Activated T-helper 1 cell treated with anti-CD3 and anti-CD28 coated beads, Interleukin-2, amount 50 U/mL, for 16 hours (primary cell): ENCODE measurements at places on chromosomes 7 and 10.

GRCh38 chr7:112550468-112551060, 69.8 kb downstream of the LSMEM1 start:
- DNase-seq: no peak

DNA sequence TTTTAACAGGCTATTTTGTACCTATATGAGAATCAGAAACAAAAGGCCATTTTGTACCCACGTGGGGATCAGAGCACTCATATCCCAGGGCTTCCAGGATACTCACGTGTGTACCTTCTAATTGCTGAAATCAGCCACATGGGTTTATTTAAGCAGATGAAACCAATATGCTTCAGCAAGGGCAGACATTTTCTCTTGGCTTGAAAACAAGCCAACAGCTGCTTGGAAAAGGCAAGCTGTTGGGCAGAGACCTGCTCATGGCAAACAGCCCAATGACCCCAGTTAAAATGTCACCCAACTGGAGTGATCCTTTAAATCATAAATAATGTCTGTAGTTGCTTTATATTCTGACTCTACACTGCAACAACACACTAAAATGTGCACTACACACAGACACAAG, 26.5 kb upstream of the TOMM7 start:
- DNase-seq: no peak

GRCh38 chr7:107958764-107959526, 44.0 kb downstream of the LAMB1 start:
- no peak for DNase-seq

DNA sequence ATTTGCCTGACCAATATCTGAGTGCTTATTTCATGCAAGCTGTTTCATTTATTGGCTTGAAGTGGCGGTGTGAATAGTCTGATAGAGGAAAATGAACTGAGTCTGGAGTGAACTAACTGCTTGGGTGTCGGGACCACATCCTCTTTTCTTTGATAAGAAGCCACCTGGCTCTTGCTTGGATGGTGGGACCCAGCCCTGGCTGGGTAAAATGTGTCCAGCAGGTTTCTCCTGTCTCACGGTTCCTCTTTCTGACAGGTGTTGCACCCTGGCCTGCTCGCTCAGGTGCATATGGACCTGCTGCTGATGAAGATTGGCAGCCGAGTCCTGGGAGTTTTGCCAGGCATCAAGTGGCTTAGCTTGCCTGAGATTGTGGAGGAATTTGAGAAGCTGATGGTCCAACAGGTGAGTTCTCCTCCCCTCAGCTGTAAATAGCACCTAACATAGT, 1.6 kb downstream of the ADCK2 start:
- DNase-seq: no peak

GRCh38 chr7:33108554-33109004, 625 bp downstream of the RP9 start:
- DNase-seq: no peak

DNA sequence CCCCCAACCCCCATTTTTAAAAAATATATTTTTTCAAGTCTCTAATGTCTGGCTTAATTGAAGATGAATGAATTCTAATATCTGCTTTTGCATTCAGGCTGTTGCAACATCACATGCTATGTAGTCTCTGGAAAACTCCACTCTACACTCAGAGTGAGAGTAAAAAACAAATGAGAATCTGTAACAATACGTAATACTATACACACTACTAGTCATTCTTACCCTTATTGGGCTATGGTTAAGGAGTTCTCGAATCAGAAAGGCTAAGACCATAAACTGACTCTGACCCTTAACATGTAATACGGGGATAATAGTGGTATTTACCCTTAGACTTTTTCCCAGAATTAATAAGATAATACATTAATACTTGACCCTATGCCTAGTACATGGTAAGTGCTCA, 42.9 kb upstream of the TMEM168 start:
- DNase-seq: no peak

DNA sequence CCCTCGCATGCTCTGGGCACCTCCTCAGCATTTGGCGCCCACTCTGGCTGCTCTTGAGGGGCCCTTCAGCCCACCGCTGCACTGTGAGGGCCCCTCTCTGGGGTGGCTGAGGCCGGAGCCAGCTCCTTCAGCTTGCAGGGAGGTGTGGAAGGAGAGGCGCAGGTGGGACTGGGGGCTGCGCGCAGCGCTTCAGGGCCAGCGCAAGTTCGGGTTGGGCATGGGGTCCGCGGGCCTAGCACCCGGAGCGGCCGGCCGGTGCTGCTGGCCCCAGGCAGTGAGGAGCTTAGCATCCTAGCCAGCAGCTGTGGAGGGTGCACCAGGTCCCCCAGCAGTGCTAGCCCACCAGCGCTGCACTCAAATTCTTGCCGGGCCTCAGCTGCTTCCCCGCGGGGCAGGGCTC, 305.6 kb upstream of the ANKRD30A start:
- no peak for DNase-seq

DNA sequence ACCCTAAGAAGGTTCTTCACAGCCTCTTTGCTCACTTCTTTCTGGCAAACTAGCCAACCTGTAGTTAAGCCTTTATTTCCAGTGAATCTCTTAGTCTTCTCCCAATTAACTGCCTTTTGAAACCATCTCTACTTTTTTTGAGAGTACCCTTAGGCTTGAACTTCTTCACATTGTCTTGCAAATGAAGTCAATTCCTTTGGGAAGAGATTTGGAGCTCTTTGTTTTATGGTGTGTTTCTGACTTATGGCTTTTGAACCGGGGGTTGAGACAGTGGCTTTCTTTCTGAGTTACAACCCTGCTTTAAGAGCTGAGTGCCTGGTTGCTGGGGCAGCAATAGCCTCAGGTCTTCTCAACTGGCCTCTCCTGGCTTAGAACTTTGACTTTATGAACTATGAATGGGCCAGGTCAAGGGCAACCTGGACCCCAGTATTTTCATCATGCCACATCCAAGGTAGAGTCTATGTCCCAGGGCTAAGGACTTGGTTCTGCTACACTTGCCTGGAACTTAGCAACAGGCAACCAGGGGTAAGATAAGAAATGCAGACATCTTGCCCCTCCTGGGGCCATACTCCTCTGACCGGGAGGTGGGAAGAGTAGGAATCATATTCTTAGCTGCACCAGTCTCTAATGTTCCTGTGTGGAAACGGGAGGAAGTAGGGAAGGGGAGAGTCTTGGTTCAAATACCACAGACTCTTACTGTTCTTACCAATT, 53.0 kb downstream of the SP4 start:
- DNase-seq: no peak

- DNase-seq: no peak
Measured at GRCh38 chr7:16564909-16565426, 38.3 kb downstream of the LRRC72 start.

DNA sequence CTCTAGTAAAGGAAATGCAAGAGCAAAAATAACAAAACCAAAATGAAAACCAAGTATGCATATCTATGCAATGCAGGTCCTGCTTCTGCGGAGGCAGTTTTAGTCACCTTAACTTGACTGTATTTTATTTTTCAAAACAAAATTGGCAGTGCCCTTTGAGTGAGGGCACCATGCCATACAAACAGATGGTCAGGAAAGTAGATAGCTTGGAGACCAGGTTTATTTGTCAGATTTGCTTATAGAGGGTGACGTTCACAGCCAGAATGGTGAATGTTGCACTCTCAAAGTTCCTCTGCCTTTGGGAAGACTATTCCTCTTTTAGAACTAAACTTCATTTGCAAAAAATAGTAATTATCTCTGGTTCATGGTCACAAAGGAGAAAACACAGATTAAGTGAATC, 801.9 kb downstream of the ANKRD7 start:
- DNase-seq: no peak

- DNase-seq: no peak
Measured at GRCh38 chr10:98349508-98349922, 65.5 kb downstream of the PYROXD2 start.

- DNase-seq: no peak
Measured at GRCh38 chr10:61890430-61890829, 11.1 kb upstream of the ARID5B start.

DNA sequence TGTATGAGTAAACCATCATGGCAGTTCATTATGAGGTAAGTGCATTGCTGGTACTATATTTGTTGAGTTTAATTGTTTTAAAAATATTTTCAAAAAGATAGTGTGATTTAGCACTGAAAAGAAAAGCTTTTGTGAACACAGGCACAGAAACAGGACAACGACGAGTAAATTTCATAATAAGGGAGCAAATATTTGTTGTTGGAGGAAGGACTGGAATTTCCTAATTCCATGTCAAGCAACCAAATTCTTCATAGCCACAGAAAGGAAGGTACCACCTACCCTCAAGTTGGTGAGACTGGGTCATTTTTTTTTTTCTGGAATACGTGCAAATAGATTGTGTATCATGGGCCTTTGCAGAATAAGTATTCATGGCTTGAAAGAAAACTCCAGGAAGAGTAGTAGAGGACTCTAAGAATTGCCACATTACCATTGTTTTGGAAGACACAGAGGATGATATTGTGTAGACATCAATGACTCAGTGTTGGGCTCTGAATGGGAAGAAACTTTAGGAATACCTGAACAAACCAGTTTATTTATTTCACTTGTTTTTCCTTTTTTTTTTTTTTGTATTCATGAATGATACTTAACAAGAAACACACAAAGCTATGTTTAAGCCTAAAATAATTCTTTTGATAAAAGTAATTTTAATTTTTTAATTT, 7.8 kb downstream of the UBE2D4 start:
- DNase-seq: no peak

DNA sequence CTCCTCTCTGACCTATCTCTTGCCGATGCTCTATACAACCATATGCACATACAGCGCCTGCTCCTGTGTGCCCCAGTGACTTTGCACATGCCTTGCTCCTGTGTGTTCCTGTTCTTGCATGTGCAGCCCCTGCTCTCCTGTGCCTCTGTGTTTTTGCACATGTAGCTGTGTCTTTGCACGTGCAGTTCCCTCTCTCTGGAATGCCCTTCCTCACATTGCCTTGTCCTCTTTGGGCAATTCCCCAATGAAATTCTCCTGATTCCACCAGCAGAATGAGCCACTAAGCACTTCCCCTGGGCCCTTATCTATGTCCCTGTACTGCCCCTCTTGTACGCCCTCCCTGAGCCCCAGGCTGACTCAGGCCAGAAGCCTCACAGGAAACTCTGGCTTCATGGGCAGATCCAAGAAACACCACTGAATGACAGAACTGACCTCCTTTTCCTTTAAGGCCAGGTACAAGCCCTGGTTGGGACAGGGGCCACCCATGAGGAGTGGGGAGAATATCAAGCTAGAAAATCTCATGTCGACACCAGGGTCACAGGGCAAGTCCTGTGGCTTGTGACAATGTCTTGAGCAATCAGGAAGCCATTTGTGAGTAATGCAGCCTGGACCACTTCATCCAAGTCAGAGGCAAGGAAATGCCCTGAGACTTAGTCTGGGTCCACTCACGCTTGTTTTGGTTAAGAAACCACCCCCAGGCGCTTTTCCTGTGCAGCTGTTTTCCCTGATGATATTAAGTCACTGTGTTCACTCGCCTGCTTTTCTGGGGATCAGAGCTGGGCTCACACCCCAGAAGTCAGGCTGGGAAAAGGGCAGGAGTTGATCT, 1.9 kb upstream of the ARHGAP22 start:
- no peak for DNase-seq

- no peak for DNase-seq
Measured at GRCh38 chr7:150856303-150857275, 4.3 kb downstream of the AOC1 start.

GRCh38 chr7:134890246-134891240, 95.8 kb upstream of the AGBL3 start:
- no peak for DNase-seq

- no peak for DNase-seq
Measured at GRCh38 chr7:149375234-149376008, 85.4 kb downstream of the ZNF777 start.

GRCh38 chr10:60093317-60093716, 187.0 kb upstream of the CCDC6 start:
- no peak for DNase-seq

DNA sequence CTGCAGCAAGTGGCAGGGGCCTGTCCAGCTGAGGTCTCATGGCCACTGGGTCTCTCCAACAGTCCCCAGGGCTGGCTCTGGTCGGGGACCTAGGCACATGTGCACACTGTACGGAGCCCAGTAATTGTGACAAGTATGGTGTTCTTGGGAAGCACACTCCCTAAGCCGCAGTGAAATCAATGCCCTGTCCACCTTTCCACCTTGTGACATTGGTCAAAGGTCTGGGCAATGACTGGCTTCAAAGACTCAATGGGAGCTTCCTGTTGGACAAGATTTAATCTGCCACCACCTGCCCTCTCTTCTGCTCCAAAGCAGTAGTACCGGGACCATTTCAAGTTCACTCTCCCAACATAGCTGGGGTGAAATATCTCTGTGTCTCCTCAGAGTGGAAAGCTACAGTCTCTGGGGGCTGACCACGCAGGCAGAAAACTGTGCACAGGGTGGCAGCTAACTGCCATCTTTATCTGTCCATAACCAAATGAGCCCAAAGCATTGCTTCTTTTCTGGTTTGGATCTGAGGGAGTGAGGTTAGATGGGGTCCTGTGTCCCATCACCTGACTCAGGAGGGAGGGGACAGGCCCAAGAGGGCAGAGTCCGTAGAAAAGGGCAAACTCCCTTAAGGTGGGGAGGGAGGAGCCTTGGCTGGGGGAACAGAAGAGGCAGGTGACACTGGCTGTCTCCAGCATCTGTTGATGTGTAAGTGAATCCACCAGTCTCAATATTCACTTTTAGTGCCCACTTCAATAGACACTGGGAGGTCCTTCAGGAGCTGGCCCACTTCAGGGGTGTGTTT, 307.7 kb downstream of the TNS3 start:
- no peak for DNase-seq

GRCh38 chr10:129658376-129659072, 191.5 kb downstream of the MGMT start:
- DNase-seq: no peak

DNA sequence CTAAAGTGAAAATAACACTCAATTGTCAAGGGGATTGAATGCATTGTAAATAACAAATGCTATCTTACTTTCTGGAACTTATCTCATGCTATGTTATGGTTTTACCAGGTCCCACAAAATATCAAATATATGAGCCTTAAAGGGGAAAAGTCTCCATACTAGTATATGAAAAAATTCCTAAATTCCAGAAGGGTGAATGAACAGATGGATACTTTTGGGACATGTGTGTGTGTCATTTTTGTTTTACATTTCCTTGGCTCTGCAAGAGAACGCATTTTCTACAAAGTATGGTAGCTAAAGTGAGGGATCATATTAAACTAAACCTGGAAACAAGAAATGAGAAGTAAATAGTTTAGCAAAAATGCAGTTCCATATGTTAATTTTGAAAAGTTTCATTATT, 682.8 kb downstream of the INHBA start:
- no peak for DNase-seq

DNA sequence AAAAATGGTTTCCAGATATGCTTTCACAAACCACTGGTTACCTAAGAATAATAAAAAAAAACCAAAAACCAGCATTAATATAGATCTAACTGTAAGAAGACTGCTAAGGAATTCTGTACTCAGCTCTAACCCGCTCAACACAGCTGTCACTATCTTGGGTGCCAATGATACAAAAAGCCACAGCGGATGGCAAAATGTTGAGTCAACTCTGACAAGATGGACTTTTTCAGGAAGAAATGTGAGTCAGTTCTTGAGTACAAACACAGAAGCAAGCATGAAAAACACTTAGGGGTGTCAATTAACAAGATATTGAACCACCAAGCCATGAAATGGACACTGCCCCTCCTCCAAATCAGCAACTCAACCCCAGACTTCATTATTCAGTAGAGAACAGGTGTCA, 55.0 kb downstream of the CTTNBP2 start:
- DNase-seq: no peak

- no peak for DNase-seq
Measured at GRCh38 chr7:143177374-143178119, 5.7 kb upstream of the TAS2R39 start.

- no peak for DNase-seq
Measured at GRCh38 chr10:112875476-112876267, 74.4 kb upstream of the TCF7L2 start.

- DNase-seq: no peak
Measured at GRCh38 chr7:76011442-76011861, 17.1 kb upstream of the TMEM120A start.

GRCh38 chr10:126090443-126090842, 194.1 kb downstream of the FANK1 start:
- DNase-seq: no peak
